ENCODE measurements at places on chromosomes 2 and 18. TPM values are rescaled to one million over a fixed set of nuclear protein-coding genes. Genes with fewer than 3 reads are reported as not detected.

- H3K4me3 ChIP-seq, result no peak overlapping the region
- no peak for DNase-seq
- H3K36me3 ChIP-seq, result no peaks in the 10 kb centered on the region
- H3K27me3 ChIP-seq, result no peaks in the 10 kb centered on the region
- no peaks in the 10 kb centered on the region for H3K4me1 ChIP-seq
Observed at GRCh38 chr18:36330435-36331052, 33.0 kb downstream of the FHOD3 start.

- H3K36me3 ChIP-seq, result no peaks in the 10 kb centered on the region
- DNase-seq, result no peak
- no peak overlapping the region for H3K4me3 ChIP-seq
- peaks cover 14% of the 10 kb centered on the region for H3K4me1 ChIP-seq
- H3K27me3 ChIP-seq, result peaks cover 25% of the 10 kb centered on the region
Observed at GRCh38 chr2:40455661-40456060, 3.8 kb upstream of the SLC8A1 start.

- H3K36me3 ChIP-seq, result peaks cover 12% of the 10 kb centered on the region
- H3K4me1 ChIP-seq, result peaks cover 12% of the 10 kb centered on the region
- no peaks in the 10 kb centered on the region for H3K27me3 ChIP-seq
- no peak overlapping the region for H3K4me3 ChIP-seq
- no peak for DNase-seq
Observed at GRCh38 chr2:20702563-20702962, 35.6 kb downstream of the GDF7 start.

GRCh38 chr2:20457661-20458630, 11.1 kb downstream of the RHOB start:
- H3K4me1 ChIP-seq, result no peaks in the 10 kb centered on the region
- H3K27ac ChIP-seq, result no peak overlapping the region
- DNase-seq, result no peak
- no peaks in the 10 kb centered on the region for H3K36me3 ChIP-seq

- H3K4me1 ChIP-seq, result no peaks in the 10 kb centered on the region
- DNase-seq, result peak; percentile 44
- H3K4me3 ChIP-seq, result no peak overlapping the region
- H3K27ac ChIP-seq, result no peak overlapping the region
- H3K27me3 ChIP-seq, result no peaks in the 10 kb centered on the region
Observed at GRCh38 chr2:101883860-101884259, 107.9 kb upstream of the IL1R2 start.

DNA sequence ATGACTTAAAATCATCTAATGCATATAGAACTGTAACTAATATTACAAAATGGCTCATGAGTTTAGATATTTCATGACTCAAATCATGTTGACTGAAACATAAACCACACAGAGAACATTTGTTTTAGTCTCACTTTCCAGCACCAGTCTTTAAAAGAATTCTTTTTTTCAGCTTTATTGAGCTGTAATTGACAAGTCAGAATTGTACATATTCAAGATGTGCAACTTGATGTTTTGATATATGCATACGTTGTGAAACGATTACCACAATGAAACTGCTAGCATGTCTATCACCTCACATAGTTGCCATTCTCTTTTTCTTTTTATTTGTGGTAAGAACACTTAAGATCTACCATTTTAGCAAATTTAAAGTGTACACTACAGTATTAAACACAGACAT, 25.0 kb upstream of the TMEM178A start:
- no peaks in the 10 kb centered on the region for H3K27me3 ChIP-seq
- no peaks in the 10 kb centered on the region for H3K36me3 ChIP-seq
- DNase-seq, result no peak

- DNase-seq, result no peak
- H3K27ac ChIP-seq, result no peak overlapping the region
- H3K4me3 ChIP-seq, result no peak overlapping the region
- H3K4me1 ChIP-seq, result no peaks in the 10 kb centered on the region
- H3K36me3 ChIP-seq, result no peaks in the 10 kb centered on the region
Observed at GRCh38 chr18:56321470-56321869, 316.9 kb downstream of the TXNL1 start.

DNA sequence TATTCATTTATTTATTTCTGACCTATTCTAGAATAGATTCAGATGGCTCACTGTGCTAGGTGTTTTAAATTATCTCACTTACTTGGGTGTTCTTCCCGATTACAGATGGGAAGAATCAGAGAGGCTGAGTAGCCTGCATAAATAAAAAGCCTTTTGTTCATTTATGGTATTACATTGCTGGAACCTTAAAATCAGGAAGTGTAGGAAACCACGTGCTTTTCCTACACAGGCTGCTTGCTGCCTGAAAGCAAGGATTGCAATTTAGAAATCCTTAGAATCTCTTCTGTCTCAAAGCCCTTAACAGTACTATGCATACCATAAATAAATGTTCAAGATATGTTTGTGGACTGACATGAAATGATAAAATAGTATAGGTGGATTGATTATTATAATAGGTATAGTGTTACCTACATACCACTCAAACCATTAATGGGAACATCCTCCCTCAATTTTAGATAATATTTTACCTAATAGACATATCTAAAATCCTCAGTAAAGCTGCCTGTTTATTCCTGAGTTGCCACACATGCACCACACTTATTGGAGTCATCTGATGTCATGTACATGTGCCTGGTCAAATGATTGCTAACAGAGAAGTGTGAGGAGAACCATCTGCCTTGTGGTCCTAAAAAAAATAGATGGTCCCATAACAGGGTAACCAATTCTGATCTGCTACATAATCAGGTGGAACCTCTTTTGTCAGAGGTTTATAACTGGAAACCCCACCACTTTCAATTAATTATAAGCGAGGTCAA, 73.5 kb upstream of the C2orf15 start:
- H3K36me3 ChIP-seq, result no peaks in the 10 kb centered on the region
- peaks cover 3% of the 10 kb centered on the region for H3K4me1 ChIP-seq
- H3K4me3 ChIP-seq, result no peak overlapping the region
- H3K27me3 ChIP-seq, result peaks cover 5% of the 10 kb centered on the region
- DNase-seq, result no peak

DNA sequence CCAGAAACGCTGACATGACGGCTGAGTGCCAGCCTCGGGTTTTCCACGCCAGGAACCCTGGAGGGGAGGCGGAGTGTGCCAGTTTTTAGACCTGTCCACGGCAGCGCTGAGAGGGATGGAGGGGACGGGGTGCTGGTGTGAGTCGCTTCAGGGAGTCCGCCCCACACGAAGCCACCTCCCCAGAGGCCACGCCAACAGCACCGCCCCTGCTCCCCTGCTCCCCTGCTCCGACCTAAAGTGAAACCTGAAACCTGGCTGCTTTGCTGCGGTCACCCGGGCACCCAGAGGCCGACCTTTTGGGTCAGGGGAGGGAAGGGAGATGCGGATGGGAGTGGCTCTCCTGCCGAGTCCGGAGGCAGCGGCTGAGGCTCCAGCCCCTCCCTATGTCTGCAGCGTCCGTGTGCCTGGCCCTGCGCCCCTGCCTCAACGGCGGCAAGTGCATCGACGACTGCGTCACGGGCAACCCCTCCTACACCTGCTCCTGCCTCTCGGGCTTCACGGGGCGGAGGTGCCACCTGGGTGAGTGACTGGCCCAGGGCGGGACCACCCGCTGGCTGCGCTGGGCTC, 38.1 kb downstream of the SNED1 start:
- no peaks in the 10 kb centered on the region for H3K36me3 ChIP-seq
- peak overlapping the region; percentile 73 for H3K4me3 ChIP-seq
- peaks cover 13% of the 10 kb centered on the region for H3K4me1 ChIP-seq
- DNase-seq, result peak; percentile 75
- H3K27ac ChIP-seq, result peak overlapping the region; percentile 40
- H3K27me3 ChIP-seq, result no peaks in the 10 kb centered on the region

DNA sequence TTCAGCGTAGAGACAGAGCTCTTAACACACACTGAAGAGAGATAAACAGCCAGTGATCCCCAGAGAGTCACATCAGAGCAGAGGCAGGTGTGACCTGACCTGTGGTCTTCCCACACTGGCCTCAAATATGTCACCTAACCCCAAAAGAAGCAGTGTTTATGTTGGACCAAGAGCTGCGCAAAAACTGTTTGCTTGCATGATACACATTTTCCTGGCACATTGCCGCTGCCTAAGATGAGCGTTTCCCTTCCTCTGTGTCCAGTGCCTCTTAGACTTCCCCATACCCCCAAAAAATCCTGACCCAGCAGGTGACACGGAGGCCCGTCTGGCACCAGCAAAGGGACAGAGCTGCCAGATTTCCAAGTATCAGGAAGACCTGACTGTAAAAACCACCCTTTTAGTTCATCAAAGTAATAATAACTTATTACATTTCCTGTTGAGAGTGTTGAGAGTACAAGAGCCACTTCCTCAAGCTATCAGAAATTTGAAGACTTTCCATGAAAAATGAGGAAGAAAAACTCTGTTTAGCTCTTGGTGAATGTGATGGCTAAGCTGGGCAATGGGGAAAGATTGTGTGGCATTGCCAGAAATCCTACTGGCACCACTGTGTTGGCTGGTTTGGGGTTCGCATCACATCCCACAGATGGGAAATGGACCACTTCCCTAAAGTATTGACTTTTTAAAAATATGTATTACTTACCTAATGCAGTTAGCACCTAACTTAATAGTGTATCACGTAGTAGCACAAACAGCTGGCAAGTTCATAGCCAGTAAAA, 6.7 kb downstream of the TNFRSF11A start:
- peaks cover 25% of the 10 kb centered on the region for H3K27me3 ChIP-seq
- no peak for DNase-seq
- no peak overlapping the region for H3K4me3 ChIP-seq
- no peak overlapping the region for H3K27ac ChIP-seq
- peaks cover 46% of the 10 kb centered on the region for H3K4me1 ChIP-seq

GRCh38 chr2:159942146-159942545, 120.3 kb downstream of the PLA2R1 start:
- no peak overlapping the region for H3K27ac ChIP-seq
- no peaks in the 10 kb centered on the region for H3K4me1 ChIP-seq
- peaks cover 8% of the 10 kb centered on the region for H3K27me3 ChIP-seq
- DNase-seq, result no peak

- peaks cover 3% of the 10 kb centered on the region for H3K27me3 ChIP-seq
- DNase-seq, result no peak
- H3K4me3 ChIP-seq, result no peak overlapping the region
- no peaks in the 10 kb centered on the region for H3K36me3 ChIP-seq
- no peak overlapping the region for H3K27ac ChIP-seq
Observed at GRCh38 chr2:145085612-145086011, 565.7 kb upstream of the ZEB2 start.

DNA sequence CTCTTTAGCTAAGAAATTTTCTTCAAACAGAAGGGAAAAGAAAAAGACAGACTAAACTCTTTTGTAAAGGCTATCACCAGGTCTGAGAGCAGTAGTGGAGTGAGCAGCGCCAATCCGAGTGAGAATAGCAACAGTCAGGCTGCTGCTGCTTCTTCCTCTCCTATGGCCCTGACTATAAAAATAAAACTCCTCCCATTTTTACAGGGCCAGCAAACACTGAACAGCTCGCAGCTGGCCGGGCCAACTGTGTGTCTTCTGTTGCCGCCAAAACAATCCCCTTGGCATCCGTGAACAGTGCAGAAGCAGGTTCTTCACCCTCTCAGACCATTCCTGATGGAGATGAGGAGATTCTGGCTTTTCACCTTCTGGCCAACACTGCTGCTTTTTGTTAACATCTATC, 124.5 kb downstream of the CNTNAP5 start:
- DNase-seq, result no peak
- no peaks in the 10 kb centered on the region for H3K27me3 ChIP-seq
- no peaks in the 10 kb centered on the region for H3K36me3 ChIP-seq
- no peak overlapping the region for H3K4me3 ChIP-seq
- H3K4me1 ChIP-seq, result no peaks in the 10 kb centered on the region

DNA sequence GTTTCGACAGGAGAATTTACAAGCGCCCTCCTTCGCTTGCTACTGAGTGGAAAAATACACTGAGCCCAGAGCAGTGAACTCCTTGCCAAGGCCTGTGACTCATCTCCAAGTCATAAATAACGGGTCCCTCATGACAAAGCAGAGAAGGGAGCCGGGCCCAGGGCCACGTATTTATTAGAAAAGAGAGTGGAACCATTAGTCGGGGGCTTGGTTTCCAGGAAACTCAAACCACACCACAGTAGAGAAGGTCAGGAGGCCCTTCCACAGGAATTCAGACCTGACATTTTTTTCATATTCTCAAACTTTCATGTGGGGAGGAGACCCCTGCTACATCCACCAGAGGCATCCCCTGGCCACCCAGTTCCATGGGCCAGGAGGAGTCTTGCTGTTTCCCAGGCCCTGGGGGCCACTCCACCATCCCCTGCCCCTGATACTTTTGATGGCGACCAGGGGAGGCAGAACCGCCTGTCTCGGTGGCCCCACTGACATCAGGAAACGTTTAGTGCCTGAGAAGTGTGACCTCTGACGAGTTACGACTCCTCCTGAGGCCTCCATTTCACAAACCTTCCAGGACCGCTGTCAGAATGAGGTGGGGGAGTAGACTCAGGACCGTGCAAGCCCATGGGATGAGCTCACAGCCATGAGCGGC, 289.7 kb downstream of the DYSF start:
- H3K27me3 ChIP-seq, result no peaks in the 10 kb centered on the region
- DNase-seq, result no peak
- no peak overlapping the region for H3K27ac ChIP-seq
- no peaks in the 10 kb centered on the region for H3K36me3 ChIP-seq

DNA sequence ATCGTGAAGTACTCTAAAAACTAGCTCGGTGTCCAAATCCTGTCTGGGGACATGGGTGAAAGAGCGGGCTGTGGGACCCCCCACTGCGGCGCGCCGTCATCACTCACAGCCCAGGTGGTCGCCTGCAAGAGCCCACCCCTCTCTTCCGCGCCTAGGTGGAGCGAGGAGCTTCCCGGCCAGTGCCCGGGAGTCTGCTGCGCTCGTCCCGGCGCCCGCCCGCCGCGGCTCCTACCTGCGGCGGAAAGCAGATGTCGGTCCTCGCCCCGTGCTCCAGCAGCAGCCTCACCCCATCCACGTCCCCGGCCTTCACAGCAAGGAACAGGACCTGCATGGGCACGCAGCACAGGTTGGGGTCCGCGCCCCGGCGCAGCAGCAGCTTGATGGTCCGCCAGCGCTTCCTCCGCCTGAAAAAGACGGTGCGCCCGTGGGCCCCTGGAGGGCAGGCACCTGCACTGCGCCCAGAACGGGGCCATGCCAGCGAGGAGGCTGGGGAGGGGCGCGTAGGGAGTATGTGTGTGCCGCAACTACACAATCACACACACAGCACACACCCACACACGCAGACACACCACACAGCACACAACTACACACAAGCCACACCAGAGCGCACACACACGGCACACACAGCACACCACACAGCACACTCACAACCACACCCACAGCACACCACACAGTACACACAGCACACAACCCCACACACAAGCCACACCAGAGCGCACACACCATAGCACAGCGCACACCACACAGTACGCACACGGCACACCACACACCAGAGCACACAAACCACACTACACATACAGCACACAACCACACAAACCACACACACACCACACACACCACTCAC, 37.4 kb downstream of the ANKMY1 start:
- peaks cover 44% of the 10 kb centered on the region for H3K36me3 ChIP-seq
- peaks cover 4% of the 10 kb centered on the region for H3K27me3 ChIP-seq
- no peak for DNase-seq
- no peak overlapping the region for H3K4me3 ChIP-seq
- H3K4me1 ChIP-seq, result peaks cover 2% of the 10 kb centered on the region

Gene COL6A3
- total RNA-seq, result 0.03 TPM

Gene FEV
- not detected for total RNA-seq

Gene ALLC
- total RNA-seq, result not detected

Gene TEX51
- total RNA-seq, result not detected

Gene NR4A2
- 2.0 TPM for total RNA-seq

All from activated CD8-positive, alpha-beta T cell treated with anti-CD3 and anti-CD28 coated beads, Interleukin-2, amount 10 ng/mL, durations not matched to agents 7 days and 5 days (primary cell).